ENCODE measurements at places on chromosomes 4 and X.

DNA sequence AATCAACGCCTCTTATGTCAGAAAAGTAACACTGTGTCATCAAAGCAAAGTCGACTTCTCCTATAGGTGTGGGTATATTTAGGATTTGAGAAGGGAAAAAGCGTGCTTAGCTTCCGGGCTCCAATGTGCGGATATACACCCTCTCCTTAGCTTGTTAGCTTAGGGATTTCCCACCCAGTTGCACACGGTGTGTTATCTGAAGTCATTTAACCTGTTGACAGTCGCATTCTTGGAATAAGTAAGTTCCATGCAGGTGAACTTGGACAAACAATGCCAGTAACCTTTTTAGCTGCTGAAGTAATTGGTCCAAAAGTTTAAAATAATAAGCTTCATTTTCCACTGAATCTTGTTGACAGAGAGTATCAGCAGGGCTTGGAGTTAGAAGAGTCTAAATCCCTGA is 113.7 kb downstream of the SHROOM3 start:
- DNase-seq: no peak

DNA sequence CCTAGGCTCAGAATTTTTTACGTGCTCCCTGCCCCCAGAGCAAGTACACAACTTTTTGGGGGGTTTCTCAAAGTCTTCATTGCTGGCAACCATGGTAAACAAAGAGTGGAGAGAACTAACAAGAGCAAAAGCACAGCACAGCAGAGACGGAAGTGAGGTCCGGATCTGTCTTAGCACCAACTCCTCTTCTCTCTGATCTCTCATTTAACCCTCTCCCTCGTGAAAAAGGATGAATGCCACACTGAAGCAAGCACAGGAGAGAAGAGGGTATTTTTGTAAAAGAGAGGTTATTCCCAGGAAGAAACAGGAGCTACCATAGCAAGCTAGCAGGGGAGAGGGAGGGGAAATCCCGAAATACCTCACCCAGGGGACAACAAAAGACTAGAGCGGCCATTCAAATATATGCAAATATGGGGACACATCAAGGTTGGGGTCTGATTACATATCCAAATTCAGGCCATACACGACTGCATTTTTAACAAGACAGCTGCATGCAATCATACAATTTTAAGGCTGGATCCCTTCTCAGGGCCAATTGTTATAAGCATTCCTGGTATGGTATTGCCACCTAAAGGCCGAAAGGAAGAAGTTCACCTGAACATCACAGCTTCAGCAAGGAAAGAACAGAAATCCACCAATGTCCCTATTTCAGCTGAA is 46.6 kb downstream of the CD40LG start:
- no peak for DNase-seq

GRCh38 chrX:79506001-79506400 is 138.9 kb upstream of the ITM2A start:
- no peak for DNase-seq

- DNase-seq: no peak
Observed at GRCh38 chrX:30781711-30782444, 107.2 kb downstream of the TAB3 start.

GRCh38 chr4:127383666-127384065 is 249.1 kb upstream of the INTU start:
- no peak for DNase-seq

DNA sequence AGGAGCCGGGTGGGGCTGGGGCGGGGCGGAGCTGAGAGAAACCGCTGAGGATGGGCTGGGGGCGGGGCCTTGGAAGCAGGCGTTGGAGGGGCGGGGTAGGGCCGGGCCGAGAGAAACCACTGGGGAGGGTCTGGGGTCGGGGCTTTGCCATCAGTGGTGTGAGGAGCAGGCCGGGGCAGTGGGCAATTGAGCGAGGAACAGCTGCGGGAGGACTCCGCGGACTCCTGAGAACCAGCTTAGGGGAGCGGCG is 1.3 kb upstream of the EOLA2 start:
- DNase-seq: no peak

DNA sequence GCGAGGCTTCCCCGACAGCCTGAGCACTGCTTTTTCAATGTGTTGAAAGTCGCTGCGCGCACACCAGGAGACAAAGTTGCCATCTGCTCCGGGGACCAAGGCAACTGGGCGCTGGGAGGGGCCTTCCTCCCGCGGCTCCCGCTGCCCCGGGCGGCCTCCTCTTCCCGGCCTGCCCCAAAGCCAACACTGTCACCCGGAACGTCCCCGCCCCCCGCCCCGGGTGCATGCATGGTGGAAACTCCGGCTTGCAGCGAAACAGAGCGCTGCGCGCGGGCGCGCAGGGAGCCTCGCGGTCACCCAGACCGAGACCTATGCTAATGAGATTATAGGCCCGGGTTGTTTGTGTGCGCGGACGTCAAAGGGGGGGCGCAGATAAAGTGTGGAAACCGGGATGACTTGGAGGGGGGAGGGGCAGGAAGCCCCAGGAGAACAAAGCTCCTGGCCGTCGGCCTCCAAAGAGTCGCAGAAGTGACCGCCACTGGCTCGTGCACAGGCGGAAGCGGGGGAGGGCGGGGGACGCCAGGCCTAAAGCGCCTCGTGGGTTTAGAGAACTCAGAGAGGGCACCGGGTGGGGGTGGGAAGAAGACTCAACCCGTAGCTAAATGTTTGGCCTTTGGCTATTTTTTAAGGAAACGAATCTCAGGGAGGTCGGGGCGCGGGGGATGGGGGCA is 88.8 kb downstream of the BCOR start:
- DNase-seq: no peak

- no peak for DNase-seq
Observed at GRCh38 chrX:52990848-52991247, 32.5 kb upstream of the FAM156A start.

- no peak for DNase-seq
Observed at GRCh38 chr4:24705016-24705753, 90.2 kb upstream of the SOD3 start.

DNA sequence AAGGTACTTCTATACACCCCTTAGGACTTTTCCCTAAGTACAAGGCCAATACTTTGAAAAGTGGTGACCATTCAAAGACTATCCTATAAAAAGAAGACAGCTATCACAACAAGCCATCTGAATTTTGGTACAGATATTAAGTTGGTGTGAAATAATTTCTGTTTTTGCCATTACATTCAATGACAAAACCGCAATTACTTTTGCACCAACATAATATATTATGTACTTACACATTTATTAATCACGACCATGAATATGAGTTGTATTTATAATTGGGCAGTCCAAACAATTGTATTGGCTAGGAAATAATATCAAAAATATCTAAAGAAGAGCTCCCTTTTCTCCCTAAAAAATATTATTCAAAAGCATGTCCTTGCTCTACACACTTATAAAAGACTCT is 215.7 kb downstream of the TMA16 start:
- DNase-seq: no peak

GRCh38 chr4:55303760-55304165 is 42.3 kb upstream of the SRD5A3 start:
- DNase-seq: no peak

DNA sequence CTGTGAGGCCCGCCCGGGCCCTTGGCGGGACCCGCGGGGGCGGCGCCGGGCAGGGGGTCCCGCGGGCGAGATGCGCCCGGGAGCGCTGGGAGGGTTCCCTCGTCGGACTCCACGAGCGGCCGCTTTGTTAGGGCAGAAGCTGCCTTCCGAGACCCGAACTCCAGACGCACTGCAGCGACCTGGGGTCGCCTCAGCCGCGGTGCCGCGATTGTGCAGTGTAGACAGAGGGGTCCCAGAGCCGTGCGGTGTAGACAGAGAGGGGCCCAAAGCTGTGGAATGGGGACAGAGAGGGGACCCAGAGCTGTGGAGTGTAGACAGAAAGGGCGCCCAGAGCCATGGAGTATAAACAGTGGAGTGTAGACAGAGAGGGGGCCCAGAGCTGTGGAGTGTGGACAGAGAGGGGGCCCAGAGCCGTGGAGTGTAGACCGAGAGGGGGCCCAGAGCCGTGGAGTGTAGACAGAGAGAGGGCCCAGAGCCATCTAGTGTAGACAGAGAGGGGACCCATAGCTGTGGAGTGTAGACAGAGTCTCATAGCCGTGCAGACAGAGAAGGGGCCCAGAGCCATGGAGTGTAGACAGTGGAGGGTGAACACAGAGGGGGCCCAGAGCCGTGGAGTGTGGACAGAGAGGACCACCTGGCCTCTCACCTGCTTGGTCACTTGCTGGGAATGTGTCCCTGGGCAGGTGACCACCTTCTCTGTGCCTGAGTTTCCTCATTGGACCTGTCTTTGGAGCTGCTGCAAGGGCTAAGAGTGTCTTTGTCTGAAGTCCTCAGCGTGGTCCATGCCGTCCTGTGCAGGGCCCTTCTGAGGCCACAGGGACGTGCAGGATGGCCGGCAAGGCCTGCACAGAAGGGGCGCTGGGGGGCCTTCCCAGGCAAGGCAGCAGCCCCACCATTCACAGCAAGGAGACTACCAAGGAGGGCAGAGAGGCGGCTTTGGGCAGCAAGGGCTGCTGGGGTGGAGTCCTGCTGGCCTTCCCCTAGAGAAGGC is 875 bp downstream of the RGS12 start:
- DNase-seq: no peak

- no peak for DNase-seq
Observed at GRCh38 chrX:47187106-47187677, 6.4 kb upstream of the UBA1 start.

DNA sequence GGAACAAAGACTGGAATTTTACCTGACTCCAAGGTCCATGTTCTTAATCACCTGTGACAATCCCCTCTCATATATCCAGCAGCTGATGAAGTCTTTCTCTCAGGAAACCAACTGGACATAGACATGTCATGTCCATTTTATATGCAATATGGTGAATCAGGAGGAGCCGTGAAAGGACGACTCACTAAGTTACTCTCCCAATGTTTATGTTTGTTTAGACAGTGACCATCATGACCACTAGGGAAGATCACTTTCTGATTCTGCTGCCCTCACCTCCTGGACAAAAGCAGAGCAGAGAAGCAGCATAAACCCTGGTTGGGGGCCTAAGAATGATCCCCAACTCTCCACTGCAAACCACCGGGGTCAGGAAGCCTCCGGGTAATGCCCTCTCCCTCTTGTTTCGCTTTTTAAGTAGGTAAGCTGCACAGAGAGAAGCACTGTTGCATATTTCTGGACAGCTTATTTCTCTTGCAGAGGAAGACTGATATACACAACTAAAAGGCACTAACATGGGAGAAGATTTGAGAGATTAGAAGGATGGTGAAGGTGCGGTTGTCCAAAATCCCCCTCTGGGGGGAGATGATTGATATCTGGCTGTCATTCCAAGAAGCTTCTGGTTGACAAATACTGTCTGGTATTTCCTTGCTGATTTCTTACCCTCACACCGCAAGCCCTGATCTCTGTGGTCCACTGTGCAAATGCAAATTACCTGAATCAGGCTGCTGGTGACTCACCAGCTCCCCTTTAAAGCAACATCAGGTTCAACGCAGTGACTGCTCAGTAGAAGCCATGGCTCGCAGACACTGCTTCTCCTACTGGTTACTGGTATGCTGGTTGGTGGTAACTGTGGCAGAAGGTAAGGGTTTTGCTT is at the start of gene ODAPH:
TSS of gene ODAPH (plus strand) at position 773 of the 871 bp plus-strand sequence. CDS start at position 790, 17 bp downstream.
- DNase-seq: no peak

GRCh38 chrX:26783512-26784225 is 567.7 kb downstream of the MAGEB5 start:
- no peak for DNase-seq

GRCh38 chr4:79626101-79626500 is 218.1 kb upstream of the GK2 start:
- DNase-seq: no peak

GRCh38 chr4:82737354-82737753 is 61.2 kb downstream of the SCD5 start:
- no peak for DNase-seq

DNA sequence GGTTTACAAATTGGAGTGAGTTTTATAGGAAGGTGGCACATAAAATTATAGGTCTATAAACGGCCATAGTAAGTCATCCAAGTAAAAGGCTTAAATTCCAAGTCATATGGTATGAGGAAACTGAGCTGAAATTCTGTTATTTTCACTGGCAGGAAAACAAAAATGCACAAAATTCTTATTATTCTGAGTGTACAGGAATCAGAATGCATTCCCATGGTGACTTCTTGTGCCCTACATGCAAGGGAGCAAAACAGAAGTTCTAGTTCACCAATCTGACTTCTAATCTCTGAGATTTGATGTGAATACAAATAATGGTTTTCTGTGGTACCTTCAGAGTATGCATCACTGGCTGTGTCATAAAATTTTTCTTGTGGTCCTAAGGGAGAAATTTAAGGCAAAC is 102.9 kb downstream of the CLCN4 start:
- no peak for DNase-seq

DNA sequence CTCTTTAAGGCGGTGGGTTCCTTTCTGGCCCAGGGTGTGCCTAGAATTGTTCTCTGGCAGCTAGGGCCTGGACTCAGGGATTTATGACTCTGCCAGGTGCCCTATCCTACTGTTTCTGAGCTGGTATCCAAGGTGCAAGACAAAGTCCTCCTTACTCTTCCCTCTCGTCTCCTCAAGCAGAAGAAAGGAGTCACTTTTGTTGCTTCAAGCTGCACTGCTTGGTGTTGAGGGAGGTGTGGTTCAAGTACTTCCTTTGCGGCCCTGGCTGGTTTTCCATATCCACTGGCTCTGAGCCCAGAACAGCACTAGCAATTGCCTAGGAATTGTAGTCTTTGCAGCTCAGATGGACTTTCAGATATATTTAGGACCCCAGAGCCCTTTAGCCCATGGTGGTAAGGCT is 39.3 kb downstream of the RTL3 start:
- DNase-seq: no peak

- DNase-seq: no peak
Observed at GRCh38 chr4:187944179-187944578, 51.4 kb upstream of the ZFP42 start.

DNA sequence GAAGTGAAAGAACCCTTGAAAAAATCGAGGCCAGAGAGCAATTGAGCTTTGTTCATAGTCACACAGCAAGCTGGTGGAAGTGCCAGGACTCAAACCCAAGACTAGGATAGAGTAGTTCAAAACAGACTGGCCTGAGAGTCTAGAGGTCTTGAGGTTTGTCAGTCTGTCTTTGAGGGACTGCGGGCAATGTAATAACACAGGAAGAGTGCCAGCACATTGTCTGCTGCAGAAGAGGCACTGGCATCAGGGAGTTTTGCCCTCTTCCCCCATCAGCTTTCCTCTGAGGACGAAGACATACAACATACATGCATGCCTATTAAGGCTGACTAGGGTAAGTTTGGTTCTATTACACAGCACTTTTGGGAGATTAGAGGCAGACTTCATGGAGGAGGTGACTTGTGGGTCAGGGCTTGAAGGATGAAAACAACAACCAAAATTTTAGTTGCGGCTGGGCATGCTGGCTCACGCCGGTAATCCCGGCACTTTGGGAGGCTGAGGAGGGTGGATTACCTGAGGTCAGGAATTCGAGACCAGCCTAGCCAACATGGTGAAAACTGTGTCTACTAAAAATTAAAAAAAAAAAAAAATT is 64.1 kb upstream of the LAS1L start:
- DNase-seq: no peak

GRCh38 chr4:10082047-10082446 is 34.6 kb downstream of the WDR1 start:
- no peak for DNase-seq

GRCh38 chr4:121253961-121254360 is 89.8 kb upstream of the TNIP3 start:
- DNase-seq: peak; percentile 3

GRCh38 chr4:30258949-30259348 is 461.2 kb upstream of the PCDH7 start:
- no peak for DNase-seq

All from activated gamma-delta T cell (primary cell).